Stimulated activated CD8-positive, alpha-beta memory T cell treated with anti-CD3 and anti-CD28 coated beads, Interleukin-4, amount 100 ng/mL, for 1 hour (primary cell): ENCODE measurements at places on chromosomes 12 and 14.

DNA sequence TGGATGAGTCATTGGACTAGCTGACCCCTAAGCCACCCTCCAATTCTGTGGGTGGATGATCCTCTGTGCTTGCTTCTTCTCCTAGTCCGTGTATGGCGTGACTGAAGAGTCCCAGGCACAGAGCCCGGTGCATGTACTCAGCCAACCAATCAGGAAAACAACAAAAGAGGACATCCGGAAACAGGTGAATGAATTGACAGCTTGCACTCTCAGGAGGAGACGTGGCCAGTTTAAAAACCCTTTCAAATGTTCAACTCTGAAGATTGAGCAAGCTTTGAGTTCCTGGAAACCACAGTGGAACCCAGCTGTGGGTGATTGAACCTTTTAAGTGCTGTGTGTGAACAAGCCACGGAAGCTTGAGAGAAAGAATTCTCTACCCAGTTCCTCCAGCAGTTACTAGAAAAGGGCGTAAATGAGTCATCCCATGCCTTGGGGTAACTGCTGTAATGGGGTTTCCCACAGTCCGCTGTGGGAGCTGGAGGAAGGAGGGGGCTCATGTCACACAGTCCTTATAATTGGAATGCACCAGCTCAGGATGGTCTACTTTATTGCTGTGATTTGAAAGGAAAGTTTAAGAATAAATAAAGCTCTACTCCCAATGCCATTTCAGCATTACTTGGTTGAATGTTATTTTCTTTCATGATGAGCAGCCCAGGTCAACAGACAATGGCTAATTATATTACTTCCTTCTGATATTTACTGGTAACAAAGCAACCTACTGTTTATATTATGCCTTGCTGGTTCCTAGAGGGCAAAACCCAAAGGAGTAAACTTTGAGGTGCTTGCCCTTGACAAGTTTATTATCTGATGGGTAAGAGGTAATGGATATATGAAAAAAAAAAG lies 417.0 kb downstream of the DPF3 start:
- DNase-seq = peak; percentile 6

GRCh38 chr12:79227091-79227490 lies 362.5 kb downstream of the SYT1 start:
- DNase-seq = no peak

DNA sequence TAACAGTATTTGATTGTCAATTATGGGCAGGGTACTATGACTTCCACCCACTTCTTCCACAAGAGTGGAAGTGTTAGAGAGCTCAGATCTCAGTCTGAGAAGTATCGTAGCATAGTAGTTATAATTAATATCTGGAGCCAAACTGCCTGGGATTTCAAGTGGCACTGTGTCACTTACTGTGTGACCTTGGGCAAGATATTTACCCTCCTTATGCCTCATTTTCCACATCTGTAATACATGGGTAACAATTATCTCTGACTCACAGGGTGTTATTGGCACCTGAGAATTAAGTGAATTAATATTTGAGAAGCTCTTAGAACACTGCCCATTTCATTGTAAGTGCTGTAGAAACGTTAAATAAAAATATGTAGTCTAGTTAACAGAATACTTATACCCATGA lies 11.5 kb downstream of the RAB21 start:
- no peak for DNase-seq

GRCh38 chr12:109157986-109158385 lies 41.6 kb downstream of the ACACB start:
- no peak for DNase-seq

DNA sequence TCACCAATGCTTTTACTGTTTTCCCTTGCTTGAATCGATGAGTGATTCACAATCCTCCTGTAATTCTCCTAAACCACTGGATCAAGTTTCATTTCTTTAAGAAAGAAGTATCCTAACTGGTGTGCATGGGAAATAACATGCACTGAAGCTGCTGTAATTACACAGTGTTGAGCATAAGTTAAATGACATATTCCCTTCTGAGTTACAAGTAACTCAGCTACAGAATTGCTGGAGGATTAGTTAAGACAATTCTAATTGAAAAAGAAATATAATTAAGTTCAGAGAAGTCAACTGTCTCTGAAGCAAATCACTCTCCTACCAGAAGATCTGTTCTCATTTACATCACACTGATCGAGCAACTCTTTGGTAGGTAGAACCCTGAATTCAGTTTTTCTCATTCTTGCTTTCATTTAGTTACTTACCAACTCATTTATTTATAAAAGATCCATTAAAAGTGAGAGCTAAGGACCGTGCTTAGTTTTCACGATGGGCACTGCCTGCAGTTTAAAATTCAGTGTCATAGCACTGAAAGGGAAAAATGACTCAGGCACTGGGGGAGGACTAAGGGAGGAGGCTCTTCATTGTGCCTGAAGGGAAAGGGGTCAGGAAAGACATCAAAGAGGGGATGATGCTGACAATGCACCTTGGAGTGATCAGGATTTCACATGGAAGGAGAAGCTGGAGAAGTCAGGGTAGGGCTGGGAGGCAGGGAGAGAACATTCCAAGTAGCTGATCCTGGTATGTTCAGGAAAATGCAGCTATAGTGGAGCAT lies 327.2 kb downstream of the EMP1 start:
- no peak for DNase-seq

DNA sequence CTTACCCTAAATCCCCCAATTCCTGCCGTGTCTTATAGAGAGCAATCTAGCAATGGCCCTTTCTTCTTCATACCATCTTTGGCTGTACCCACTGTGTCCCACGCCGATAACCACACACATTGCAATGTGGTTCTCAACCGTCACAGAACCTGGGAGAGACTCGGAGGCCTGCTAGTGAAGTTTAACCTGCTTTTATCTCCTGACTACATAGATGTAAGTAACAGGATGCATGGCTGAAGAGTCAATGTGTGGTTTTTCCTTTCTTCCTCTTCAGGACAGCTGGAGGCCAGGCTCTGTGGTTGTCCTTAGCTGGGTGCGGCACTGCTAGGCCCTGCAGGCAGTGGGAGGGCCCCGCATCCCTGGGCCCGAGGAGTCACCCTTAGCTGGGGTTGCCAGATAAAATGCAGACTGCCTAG lies 51.3 kb downstream of the ZNF664 start:
- DNase-seq = no peak

- DNase-seq = no peak
Measured at GRCh38 chr14:56087671-56088471, 30.3 kb upstream of the PELI2 start.

DNA sequence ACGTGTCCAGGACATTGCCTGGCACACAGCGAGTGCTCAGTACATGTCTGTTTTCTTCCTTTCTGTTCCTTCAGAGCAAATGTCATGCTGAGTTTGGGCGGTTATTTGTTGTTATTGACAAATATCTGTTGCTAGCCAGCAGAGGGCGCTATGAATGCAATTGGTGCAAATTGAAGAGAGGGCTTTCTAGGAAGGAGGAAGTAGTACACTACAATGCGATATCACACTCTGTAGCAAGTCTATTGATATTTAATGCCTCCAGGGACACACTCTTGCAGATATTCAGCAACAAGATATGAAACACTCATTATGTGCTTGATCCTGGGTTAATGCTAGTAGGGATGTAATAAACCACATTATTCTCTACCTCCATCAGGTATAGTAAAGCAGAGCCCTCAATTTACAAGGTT lies 267.3 kb upstream of the SRRM4 start:
- DNase-seq = no peak

- DNase-seq = no peak
Measured at GRCh38 chr14:93538413-93538812, 107.7 kb downstream of the UNC79 start.

DNA sequence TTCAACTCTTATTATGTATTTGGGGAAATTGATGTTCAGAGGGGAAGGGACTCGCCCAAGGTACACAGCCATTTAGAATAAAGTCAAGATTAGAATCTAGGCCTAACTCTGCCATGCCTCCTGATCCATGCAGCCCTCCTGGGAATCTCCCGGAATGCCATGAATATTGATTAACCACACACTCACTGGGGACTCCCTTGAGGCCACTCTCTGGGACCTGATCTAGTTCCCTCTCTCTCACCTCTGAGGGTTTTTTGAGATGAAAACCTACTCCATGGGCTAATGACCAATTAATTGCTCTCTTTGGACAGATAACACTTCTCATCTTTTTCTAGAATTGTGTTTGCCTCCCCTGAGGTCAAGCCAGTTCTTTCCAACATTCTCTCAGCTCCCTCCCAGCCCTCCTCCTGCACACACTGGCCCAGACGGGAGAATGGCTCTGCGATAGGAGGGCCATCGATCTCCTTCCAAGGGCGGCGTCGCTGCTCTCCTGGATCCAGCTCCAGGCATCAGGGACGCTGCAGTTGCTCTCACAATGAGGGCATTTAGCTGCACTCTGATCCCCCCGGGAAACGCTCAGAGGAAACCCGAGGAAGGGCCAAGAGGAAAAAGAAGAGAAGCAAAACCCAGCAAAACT lies 22.6 kb downstream of the WSCD2 start:
- no peak for DNase-seq
